ENCODE measurements at places on chromosomes 16 and 17.

DNA sequence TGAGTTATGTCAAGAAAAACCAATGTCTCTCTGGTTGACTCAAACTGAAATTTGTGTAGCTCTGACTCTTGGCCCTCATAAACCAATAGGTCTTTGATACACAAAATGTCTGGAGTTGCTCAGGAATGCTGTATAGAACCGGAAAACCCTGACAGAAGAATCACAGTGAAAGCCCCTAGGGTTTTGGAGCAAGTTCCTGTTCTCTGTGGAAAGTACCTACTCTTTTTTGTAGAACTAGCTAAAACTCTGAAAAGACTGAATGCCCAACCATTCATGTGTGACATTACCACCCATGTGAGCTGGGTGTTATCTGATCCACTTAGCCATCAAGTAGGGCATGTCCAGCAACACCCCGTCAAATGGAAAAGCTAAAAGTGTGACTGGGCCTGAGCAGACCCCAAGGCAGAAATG is 28.8 kb downstream of the CCL4 start:
- no peak for DNase-seq

GRCh38 chr16:11768849-11769248 is 26.2 kb upstream of the TXNDC11 start:
- peak; percentile 51 for DNase-seq

GRCh38 chr16:8096211-8096610 is 494.1 kb downstream of the TMEM114 start:
- no peak for DNase-seq

GRCh38 chr17:63196772-63197335 is 230.8 kb downstream of the TANC2 start:
- no peak for DNase-seq

DNA sequence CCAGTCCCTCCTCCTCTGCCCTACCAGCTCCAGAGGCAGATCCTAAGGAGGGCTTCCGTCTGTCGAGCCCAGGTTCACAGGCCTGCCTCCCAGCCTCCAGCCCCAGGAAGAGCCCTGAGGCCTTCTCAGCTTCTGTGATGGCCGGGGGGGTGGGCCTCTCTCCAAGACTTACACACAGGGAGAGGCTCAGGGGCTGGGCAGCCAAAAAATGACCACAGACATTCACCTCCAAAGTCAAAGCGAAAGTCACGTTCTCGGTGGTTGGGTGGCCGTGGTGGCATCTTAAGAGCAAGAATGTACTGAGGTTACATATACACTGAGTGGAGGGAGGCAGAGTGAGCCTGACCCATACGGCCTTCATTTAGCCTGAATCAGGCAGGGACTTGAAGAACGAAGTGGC is 119.1 kb downstream of the CCDC182 start:
- no peak for DNase-seq

GRCh38 chr16:50457423-50457822 is 88.6 kb upstream of the BRD7 start:
- no peak for DNase-seq

DNA sequence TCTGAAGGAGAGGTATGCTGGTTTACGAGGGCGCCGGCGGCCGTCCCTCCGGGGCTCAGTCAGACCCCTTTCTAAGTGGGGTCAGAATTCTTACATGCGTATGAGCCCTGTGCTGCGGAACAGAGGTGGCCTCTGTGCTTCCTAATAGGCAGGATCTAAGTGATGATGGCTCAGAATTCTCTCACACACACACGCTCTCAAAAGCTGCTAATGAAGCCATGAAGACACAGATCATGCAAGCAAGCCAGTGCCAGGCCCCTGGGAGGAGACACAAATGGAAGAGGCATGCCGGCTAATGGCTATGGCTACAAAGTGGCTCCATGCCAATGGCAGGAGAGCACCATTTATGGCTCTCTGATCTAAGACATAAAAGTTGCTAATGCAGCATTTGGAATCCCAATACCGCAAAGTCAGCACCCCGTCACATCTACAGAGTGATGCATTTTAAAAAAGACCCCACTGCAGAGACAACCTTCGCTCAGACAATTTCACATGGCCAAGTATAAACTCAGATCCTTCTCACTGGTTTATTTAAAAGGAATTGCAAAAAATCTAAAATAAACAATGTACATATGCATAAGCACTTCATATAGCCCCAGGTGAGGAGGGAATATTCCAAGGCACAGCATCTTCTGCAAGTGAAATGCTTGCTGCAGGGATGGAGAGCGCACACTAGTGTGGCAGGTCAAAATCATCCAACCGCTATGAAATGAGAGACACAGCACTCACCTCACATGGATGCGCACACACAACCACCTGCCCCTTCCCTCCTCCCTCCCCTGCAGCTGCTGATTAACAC is 24.5 kb downstream of the NPLOC4 start:
- DNase-seq: no peak

DNA sequence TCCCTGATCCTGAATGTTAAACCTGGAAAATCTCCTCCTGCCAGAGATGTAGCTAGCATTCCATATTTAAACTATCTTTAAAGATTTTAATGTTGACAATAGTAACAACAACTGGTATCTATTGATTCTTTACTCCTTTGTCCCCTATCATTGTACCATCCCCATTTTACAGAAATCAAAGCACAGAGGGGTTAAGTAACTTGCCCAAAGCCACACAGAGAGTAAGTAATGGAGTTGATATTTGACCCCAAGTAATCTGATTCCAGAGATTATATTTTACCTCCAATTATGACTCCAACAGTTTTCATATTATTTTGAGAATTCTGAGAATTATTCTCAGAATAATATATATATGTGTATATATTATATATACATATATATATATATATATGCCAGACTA is 37.7 kb upstream of the RGS9 start:
- DNase-seq: no peak

GRCh38 chr17:21001111-21001812 is 41.5 kb downstream of the USP22 start:
- no peak for DNase-seq

- DNase-seq: no peak
These were observed 45.8 kb upstream of the HELZ start for GRCh38 chr17:67290711-67291291.

DNA sequence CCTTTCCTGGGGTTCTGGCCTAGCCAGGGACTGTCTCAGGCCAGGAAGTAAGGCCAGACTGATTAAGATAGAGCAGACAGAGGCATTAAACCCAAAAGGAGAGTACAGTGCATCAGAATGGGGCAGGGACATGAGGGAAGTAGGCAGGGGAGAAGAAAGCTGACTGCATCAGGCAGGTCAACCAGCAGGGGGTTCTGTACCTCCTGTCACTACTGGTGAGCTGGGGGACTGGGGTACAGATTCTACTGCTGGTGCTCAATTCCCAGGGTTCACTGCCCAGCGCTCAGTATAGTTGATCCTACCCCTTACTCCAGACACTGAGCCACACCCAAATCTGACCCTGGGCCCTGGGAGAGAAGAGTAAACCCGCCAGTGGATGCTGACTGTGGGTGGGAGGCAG is 12.9 kb upstream of the MTMR4 start:
- DNase-seq: peak; percentile 43

- no peak for DNase-seq
These were observed 183.5 kb downstream of the SEC14L1 start for GRCh38 chr17:77324227-77324626.

GRCh38 chr16:72646615-72647014 is 401.3 kb downstream of the ZFHX3 start:
- peak; percentile 85 for DNase-seq

DNA sequence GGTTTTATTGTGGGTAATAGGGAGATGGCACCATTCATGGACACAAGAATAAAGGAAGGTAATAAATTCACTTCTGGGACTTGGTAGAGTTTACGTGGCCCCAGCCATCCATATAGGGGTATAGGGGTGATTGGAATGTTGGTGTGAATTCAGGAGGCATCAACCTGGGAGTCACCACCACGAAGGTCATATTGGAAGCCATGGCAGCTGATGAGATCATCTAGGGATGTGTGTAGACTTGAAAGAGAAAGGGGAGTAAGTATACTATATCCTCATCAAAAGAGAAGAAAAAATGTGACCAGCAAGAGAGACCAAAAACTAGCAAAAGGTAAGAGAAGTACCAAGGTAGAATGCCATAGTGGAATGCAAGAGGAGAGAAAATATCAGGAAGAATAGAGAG is 26.6 kb upstream of the GINS3 start:
- no peak for DNase-seq

DNA sequence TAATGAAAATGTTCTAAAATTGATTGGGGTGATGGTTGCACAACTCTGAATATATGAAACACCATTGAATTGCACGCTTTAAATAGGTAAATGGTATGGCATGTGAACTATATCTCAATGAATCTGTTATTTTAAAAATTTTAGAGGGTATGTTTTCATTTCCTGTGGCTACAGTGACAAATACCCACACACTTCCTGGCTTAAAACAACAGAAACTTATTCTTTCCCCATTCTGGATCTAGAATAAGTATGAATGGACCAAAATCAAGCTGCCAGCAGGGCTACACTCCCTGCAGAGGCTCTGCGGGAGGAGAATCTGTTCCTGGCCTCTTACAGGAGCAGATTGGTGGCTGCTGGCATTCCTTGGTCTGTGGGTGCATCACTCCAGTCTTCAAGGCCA is 11.3 kb upstream of the PECAM1 start:
- DNase-seq: no peak

GRCh38 chr17:31289790-31290189 is 7.2 kb downstream of the OMG start:
- no peak for DNase-seq

DNA sequence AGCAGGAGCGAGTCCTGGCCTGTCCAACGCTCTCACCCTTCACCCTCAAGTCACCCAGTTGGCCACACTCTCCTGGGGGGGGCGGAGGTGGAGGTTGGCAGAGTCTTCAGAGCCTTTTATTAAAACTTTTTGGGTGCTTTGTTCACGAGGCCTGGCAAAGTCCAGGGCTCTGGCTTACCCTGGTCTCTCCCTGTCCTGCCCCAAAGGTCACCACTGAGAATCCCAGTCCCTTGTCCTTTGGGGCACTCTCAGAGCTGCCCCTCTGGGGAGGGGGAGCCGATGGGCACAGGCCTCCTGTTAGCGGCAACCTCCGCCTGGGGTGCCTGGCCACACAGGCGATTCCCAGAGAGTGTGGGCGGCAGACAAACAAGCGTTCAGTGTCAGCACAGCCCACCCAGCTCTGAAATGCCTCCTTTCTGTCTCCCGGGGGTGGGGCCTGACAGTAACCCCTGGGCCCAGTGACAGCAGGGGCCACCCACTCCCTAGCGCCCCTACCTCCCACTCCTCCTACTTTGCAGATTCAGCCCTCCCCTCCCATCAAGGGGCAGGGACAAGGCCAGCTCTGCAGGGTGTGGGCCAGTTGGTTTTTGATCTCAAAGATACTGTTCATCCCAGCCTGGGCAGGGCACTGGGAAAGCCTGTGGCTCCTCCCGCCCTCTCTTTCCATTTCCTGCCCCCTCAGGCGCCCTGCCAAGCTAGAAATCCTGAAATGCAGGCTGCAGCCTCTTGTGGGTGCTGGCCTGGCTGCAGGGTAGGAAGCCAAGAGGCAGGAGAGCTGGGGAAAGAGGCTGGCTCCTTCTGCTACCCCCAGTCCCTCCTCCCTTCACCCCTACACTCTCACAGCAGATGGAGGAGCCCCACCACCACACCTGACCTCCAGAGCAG is 36.6 kb upstream of the EMP2 start:
- DNase-seq: peak; percentile 61

- DNase-seq: no peak
These were observed 7.2 kb downstream of the GRB2 start for GRCh38 chr17:75398279-75398678.
